Neural progenitor cell (in vitro differentiated cells): ENCODE measurements at places on chromosomes 4 and X.

- no peak for DNase-seq
Observed at GRCh38 chr4:189029976-189030504, 890.8 kb downstream of the TRIML1 start.

GRCh38 chr4:53919535-53919934 is 144.9 kb downstream of the CHIC2 start:
- no peak for DNase-seq

- DNase-seq, result no peak
Observed at GRCh38 chr4:10671366-10671765, 13.2 kb downstream of the CLNK start.

DNA sequence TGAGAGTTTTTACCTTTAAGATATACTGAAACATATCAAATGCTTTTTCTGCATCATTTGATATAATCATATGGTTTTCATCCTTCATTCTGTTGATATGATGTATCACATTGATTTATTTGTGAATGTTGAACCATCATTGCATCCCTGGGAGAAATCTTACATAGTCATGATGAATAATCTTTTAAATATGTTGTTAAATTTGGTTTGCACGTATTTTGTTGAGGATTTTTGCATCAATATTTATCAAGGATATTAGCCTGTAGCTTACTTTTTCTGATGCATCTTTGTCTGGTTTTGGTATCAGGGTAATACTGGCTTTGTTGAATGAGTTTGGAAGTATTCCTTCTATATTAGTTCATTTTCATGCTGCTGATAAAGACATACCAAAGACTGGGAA is 541.4 kb downstream of the TLL1 start:
- no peak for DNase-seq

- DNase-seq, result no peak
Observed at GRCh38 chr4:180304321-180304720, 1938.9 kb upstream of the TENM3 start.

DNA sequence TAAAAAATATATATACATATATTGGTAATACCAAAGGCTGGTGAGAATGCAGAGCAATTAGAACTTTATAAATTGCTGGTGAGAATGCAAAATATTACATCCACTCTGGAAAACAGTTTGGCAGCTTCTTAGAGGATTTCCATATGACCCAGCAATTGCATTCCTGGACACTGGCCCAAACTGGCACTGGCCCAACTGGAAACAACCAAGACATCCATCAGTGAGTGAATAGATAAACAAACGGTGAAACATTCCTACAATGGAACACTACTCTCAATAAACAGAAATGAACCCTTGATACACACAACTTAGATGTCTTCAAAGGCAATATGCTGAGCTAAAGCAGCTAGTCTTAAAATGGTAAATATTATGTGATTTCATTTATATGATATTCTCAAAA is 524.2 kb downstream of the IQCM start:
- DNase-seq, result no peak

DNA sequence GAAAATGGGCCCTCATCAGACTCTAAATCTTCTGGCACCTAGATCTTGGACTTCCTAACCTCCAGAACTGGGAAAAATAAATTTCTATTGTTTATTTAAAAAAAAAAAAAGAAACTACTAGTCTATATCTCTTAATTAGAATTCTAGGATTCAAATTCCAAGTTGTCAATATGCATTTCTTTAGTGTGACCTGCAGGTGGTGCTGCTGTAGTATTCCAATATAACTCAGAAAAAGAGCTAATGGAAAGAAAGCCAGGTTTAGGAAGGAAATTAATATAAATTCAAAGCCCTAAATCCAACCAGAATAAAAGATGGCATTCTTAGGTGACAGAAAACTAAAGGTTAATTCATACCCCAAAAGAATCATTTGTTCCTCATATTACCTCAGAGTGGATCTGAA is 80.0 kb upstream of the NALF2 start:
- peak; percentile 15 for DNase-seq

- no peak for DNase-seq
Observed at GRCh38 chrX:40197071-40197470, 99.3 kb upstream of the BCOR start.

DNA sequence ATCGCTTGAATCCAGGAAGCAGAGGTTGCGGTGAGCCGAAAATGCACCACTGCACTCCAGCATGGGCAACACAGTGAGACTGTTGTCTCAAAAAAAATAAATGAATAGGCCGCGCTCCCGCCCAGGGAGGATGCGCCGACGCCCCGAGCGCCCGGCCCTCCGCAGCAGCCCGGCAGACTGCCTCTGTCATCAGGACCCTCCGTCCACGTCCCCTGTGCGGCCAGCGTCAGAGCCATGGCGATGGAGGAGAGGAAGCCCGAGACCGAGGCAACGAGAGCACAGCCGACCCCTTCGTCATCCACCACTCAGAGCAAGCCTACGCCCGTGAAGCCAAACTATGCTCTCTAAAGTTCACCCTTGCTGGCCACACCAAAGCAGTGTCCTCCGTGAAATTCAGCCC is 21.4 kb downstream of the LIAS start:
- no peak for DNase-seq

- DNase-seq, result no peak
Observed at GRCh38 chr4:106370214-106370613, 1.6 kb upstream of the GIMD1 start.

DNA sequence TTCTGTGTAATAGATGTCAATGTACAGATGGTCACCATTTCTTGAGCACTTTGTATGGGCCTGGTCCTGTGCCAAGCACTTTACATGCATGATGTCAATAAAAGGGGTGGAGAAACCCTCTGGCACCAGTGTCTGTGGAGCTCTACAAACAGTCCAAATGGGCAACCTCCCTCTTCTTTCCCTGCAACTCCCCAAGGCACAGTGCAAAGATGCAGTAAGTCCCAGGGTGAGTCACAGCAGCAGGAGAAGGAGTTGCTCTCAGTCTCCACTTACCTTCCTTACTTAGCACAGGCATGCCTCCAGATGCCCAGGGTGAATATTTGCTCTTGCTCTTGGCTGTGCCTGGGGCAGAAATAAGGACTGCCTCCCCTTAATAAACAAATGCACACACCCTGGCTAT is 4.3 kb downstream of the OCIAD2 start:
- DNase-seq, result no peak

DNA sequence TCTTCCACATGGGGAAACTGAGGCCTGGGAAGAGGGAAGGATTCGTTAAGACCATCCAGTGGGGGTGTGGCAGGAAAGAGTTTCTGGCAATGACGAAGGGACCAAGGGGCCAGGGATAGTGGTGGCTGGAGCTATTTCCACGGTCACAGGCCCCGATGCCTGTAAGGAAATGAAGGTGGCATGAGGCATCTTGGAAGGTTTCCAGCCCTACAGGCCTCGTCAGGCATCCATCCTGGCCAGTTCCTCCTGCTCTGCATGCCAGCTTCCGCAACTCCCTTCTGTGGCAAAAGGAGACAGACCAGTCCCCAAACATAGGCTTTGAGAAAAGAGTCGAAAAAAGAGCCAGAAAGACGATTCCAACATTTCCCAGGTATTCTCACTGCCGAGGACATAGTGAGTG is 9.2 kb upstream of the C4orf50 start:
- no peak for DNase-seq

GRCh38 chr4:14879683-14880082 is 122.6 kb upstream of the CPEB2 start:
- DNase-seq, result no peak

DNA sequence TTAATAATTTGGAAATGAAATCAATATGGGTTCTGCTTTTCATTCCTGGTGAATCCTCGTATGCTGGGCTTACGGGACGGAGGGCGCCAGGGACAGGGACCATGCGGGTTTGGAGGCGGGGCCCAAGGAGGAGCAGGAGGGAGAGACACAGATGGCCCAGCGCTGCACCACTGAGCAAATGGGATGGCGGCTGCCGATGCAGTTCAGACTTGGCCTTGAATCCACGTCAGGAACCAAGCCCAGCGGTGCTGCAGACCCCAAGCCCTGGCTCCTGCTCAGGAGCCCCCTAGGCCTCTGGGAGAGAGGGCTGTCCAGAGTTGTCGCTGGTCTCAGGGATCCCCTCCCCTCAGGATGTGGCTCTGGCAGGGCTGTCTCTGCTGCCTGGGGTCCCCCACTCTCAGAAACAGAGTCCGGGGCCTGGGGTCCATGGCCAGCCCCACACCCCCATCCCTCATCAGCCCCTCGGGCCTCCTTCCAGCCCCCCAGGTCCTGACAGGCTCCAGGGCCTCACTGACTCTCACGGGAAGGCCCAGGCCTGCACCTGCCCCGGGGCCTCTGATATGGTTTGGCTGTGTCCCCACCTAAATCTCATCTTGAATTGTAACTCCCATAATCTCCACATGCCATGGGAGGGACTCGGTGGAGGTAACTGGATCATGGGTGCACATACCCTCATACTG is 75.2 kb downstream of the FAM53A start:
- no peak for DNase-seq

GRCh38 chrX:33062041-33062440 is 149.3 kb downstream of the DMD start:
- DNase-seq, result no peak

DNA sequence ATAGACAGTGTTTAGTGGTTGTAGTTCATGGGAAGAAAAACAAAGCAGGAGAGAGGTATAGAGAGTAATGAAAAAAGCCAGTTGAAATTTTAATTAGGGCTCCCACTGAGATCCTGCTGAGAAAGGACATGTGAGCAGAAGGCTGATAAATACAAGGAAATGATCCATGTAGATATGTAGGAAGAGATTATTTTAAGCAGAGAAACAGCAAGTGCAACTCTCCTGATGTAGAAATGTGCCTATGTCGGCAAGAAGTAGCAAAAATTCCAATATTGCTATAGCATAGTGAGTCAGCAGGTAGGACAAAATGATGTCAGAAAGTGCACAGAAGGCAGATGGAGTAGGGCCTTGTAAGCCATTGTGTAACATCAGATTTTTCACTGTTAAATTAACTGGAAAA is 1027.3 kb downstream of the PCDH18 start:
- peak; percentile 16 for DNase-seq

DNA sequence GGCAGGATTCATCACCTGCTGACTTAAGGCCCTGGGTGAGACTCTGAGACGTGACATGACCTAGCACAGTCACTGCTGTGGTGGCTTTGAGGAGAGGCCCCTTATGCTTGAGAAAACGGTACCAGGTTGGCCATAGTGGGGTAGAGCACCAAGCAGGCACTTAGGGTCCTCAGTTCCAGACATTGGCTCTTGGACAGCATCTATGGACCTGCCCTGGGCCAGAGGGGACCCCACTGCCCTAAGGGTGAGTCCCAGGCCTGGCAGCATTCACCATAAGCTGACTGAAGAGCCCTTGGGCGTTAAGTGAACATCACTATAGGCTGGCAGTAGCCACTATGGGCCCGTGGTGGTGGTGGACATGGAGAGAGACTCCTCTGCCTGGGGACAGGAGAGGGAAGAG is 78.7 kb downstream of the FNIP2 start:
- no peak for DNase-seq

GRCh38 chr4:182085051-182085480 is 158.1 kb upstream of the TENM3 start:
- peak; percentile 18 for DNase-seq

- DNase-seq, result no peak
Observed at GRCh38 chr4:95939141-95939540, 99.2 kb downstream of the PDHA2 start.

- no peak for DNase-seq
Observed at GRCh38 chr4:154478547-154478946, 13.1 kb downstream of the DCHS2 start.

DNA sequence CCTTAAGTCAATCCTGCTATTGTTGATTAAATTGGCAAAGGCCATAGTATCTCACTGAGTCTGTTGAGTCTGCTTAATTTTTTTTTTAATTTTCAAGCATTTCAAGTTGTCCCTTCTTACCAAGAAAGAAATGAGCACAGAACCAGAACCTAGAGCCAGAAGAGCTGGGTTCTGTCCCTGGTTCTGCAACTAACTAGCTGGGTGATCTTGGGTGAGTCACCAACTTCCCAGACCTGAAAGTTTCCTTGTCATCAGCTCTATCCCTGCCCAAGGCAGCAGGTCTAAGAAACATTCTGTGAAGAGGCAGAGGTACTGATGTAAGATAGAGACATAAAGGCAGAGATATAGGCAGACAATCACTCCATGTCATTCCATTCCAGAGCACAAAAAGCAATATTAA is 17.3 kb downstream of the TEC start:
- no peak for DNase-seq

GRCh38 chrX:45479196-45479834 is 278.6 kb upstream of the DIPK2B start:
- DNase-seq, result no peak

GRCh38 chrX:154750301-154751202 is at the start of gene GAB3:
GAB3 (minus strand) TSS chrX:154751077; CDS start chrX:154751025, 52 bp downstream.
- DNase-seq, result peak; percentile 64

GRCh38 chr4:145618932-145619638 is at the start of gene MMAA:
MMAA (plus strand) TSS chr4:145619385; CDS start chr4:145639140, 19,755 bp downstream.
- peak; percentile 92 for DNase-seq

GRCh38 chrX:147183161-147183560 is 368.6 kb upstream of the CXorf51A start:
- no peak for DNase-seq

- peak; percentile 71 for DNase-seq
Observed at GRCh38 chrX:41491267-41492004, 44.3 kb downstream of the NYX start.

DNA sequence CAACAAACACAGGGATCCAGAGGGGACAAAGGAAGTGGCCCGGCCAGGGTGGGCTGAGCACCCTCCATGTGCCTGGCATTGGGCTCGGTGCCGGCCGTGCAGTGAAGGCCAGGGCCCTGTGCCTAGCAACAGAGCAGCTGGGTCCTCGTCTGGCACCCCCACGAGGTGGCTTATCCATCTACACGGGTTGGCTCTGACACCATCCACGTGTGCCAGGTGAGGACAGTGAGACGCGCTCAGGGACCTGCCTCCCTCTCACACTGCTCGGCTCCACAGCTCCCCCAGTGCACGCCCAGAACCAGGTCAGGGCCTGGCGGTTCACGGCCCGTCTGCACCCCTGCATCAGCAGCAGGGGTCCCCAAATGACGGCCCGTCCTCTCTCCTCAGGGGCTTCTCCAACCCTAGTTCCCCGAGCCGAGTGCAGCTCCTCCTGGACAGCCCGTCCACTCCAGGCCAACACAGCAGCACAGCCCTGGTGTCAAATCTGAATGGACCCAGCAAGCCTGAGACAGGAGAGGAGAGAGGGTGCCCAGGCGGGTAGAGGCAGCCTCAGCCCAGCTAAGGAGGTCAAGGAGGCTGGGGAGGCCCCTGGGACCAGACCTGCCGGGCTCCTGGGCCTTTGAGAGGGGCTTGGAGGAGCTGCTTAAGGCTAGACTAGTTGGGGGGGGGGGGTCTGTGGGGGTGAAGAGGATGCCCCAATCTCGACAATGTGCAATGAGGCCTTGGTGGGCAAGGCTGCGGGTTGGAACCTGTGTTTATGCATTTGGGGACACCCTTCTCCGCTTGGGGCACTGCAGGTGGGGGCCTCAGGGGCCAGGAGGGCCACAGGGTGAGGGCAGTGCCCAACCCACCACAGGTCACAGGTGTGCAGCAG is 113.6 kb downstream of the FAM53A start:
- no peak for DNase-seq

DNA sequence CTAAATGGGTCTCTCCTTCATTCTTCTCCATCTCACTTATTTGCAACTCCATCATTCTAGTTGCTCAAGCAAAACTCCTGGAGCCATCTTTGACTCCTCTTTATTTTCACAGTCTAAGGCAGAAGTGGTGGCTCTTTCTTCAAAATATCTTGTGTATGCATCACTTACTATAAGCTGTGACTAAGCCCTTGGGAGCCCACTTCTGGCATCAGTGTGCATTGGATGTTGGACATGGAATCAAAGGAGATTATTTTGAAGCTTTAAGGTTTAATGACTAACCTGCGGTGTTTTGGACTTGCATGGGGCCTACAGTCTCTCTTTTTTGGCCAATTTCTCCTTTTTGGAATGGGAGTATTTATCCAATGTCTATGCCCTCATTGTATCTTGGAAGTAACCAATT is 276.8 kb downstream of the SPOCK3 start:
- no peak for DNase-seq

GRCh38 chr4:18419780-18420179 is 398.2 kb upstream of the LCORL start:
- DNase-seq, result no peak
